Right renal pelvis (tissue), 4 donors: ENCODE measurements at places on chromosomes 4 and X. TPM values are rescaled to one million over a fixed set of nuclear protein-coding genes. Genes with fewer than 3 reads are reported as not detected.

DNA sequence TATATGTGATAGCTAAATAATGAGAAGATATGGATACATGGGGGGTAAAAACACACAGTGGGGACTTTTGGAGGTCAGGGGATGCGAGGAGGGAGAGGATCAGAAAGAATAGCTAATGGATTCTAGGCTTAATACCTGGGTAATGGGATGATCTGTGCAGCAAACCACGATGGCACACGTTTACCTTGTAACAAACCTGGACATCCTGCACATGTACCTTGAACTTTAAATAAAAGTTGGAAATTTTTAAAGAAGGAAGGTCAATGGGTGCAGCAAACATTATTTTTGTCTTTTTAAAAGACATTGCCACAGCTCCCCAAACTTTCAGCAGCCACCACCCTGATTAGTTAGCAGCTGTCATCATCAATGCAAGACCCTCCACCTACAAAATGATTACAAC lies 29.7 kb upstream of the UGT2B15 start:
- no peak for DNase-seq

DNA sequence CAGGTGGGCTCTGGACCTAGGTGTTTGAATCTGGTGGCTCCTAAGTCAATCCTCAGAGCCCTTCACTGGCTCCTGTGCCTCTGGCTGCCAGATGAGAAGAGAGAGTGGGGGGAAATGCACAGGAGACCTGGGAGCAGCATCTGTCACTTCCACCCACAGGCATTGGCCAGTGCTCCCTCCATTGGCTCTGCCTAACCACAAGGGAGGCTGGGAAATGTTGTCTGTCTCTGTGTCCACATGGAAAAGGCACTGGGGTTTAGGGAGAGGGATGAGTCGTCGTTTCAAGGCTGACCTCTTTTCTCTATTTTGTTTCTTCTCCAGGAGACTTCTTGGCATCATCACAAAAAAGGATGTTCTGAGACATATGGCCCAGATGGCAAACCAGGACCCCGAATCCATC lies 76.4 kb downstream of the CLCN4 start:
- DNase-seq: no peak

- DNase-seq: no peak
Observed at GRCh38 chr4:53016099-53016820, 154.1 kb downstream of the RASL11B start.

DNA sequence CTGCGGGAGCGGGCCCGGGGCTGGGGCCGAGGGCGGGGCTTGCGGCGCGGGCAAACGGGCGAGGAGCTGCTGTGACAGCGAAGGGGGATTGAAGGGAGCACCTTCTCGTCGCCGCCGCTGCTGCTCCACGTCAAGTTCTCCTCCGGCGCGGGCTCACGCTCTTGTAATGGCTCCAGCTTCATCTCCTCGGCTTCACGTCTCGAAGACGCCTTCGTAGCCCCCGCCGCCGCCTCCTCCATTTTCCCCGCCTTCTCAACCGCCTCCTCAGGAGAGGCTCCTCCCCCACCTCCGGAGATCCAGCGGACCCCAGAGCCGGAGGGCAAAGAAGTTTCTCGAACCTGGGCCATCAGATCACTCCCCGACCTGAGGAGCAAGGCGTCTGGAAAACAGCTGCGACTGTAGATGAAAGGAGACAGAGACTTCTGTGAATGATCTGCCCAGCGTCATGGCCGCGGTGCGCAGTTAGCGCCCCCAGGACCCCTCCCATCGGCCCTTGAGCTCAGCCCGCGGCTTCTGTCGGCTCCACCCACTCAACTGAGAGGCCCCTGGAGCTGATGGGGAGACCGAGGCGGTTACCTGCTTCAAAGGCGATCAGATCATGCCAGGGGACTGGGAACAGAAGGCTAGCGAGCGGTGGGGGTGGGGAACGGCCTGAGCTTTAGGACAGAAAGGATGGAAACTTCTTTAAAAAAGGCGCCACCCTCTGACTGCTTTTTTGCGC lies 895 bp downstream of the USP51 start:
- DNase-seq: peak; percentile 63

- no peak for DNase-seq
Observed at GRCh38 chrX:13235930-13236329, 83.9 kb downstream of the ATXN3L start.

GRCh38 chr4:145501051-145501660 lies 19.5 kb downstream of the SMAD1 start:
- DNase-seq: no peak

GRCh38 chr4:112775801-112776200 lies 138.9 kb downstream of the LARP7 start:
- no peak for DNase-seq

GRCh38 chr4:153143527-153144348 lies 60.5 kb upstream of the TRIM2 start:
- DNase-seq: no peak

- no peak for DNase-seq
Observed at GRCh38 chr4:141078871-141079270, 54.4 kb downstream of the RNF150 start.

DNA sequence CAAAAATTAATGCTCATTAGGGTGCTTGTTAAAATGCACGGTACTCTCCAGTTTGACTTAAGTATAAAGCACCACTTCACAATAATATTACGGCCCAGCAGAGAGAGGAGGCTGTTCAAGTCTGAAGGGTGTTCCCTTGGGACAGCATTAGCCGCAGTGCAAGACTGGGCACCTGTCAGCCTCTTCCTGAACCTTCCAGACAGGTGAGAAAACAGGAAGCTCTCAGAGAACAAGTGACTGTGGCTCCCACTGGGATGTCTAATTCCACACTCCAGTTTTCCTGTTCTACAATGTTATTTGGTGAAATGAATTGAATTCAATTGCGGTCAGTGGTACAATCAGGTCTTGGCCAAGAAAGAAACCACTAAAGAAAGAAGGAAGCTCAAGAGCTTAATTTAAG lies 414.4 kb downstream of the SMARCA1 start:
- DNase-seq: no peak

DNA sequence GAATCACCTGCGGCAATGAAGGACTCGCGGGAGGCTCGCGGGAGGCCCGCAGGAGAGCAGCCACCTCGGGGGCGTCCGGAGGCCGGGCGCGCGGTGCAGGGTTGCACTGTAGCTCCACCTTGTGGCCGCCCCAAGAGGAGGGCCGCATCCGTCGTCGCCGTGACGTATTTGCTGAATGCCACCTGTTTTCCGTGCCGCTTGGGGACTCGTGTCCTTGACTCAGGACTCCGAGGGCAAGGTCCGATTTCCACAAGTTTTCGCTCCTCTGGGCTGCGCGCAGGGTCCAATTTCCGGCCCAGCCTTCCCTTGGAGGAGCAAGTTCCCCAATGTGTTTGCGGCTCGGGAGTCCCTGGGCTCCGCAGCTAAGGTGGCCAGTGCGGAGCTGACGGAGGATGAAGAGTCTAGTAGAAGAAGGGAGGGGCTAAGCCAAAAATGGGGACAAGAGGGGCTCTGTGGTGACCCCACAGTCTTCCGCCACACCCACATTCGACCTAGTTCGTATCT lies 10.7 kb upstream of the DLG3 start:
- no peak for DNase-seq

DNA sequence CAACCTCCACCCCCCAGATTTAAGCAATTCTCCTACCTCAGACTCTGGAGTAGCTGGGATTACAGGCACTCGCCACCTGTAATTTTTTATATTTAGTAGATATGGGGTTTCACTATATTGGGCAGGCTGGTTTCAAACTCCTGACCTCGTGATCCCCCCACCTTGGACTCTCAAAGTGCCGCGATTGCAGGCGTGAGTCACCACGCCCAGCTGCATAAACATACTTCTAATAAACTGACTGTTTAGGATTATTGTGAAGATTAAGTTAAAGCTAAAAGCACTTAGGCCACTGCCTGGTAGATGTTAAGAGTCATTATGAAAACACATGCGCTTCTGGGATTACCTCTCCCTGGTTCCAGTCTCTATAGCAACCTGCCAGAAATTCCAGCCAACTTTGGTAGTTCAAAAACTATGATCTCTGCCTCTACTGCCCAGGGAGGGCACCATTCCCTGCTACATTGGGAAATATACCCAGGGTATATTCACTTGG lies 30.2 kb upstream of the GRIA3 start:
- no peak for DNase-seq

- no peak for DNase-seq
Observed at GRCh38 chrX:121032531-121032930, 14.9 kb upstream of the GLUD2 start.

DNA sequence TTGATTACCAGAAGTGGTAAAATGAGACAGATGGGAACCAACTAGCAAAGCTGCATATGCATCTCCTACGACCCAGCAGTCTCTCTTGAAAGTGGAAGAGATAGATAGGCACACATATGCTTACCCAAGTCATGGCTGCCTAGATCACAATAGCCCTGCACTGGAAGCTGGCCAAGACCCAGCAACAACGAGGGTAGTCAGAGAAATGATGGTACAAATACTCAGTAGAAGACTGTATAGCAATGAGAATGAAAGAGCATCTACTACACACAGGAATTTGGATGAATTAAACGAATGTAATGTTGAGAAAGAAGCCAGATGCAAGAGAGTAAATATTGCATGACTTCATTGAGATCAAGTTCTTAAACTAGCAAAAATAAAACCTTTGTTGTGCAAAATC lies 100.3 kb upstream of the FAT1 start:
- DNase-seq: no peak

DNA sequence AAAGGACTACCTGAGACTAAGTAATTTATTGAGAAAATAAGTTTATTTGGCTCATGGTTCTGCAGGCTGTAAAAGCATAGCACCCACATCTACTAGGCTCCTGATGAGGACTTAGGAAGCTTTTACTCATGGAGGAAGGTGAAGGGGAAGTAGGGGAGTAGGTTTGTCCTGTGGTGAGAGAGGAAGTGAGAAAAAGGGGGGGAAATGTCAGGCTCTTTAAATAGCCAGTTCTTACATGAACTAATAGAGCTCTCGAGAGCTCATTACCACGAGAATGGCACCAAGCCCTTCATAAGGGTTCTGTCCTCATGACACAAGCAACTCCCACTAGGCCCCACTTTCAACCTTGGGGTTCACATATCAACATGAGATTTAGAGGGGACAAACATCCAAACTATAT lies 125.5 kb upstream of the NRK start:
- DNase-seq: no peak

- no peak for DNase-seq
Observed at GRCh38 chr4:86019906-86020305, 339.9 kb downstream of the MAPK10 start.

- no peak for DNase-seq
Observed at GRCh38 chr4:73415807-73416238, 11.7 kb downstream of the ALB start.

GRCh38 chrX:107628662-107629539 lies 591 bp downstream of the PRPS1 start:
- no peak for DNase-seq

- no peak for DNase-seq
Observed at GRCh38 chrX:39491548-39492297, 606.0 kb downstream of the BCOR start.

- no peak for DNase-seq
Observed at GRCh38 chrX:101483705-101484104, 1.6 kb upstream of the ARMCX4 start.

GRCh38 chr4:53702334-53703266 lies 111.3 kb upstream of the LNX1 start:
- peak; percentile 65 for DNase-seq

GRCh38 chr4:156322592-156322991 lies 368.9 kb upstream of the CTSO start:
- no peak for DNase-seq

- DNase-seq: no peak
Observed at GRCh38 chrX:129682979-129683378, 28.2 kb upstream of the APLN start.

DNA sequence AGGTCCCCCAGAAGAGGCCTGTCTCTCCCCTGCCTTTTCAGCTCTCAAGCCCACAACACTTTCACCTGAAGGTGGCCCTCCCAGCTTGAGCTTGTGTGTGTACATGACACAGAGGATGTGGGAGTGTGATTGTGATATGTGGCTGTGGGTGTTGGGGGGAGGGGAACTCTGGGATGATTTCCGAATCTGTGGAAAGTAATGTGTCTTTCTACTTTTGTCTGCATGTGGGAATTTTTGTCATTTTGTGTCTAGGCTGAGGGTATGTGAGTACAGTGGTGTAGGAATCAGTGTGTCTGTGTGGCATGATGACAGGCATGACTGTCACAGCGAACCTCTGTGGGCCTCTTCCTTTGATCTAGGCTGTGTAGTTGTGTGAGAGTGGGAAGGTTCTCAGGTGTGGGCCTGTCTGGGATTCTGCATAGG lies 6.4 kb downstream of the SYP start:
- no peak for DNase-seq

GRCh38 chr4:1194010-1194900 lies 21.9 kb upstream of the SPON2 start:
- no peak for DNase-seq

GRCh38 chrX:77450996-77451395 lies 3.8 kb downstream of the FGF16 start:
- no peak for DNase-seq

DNA sequence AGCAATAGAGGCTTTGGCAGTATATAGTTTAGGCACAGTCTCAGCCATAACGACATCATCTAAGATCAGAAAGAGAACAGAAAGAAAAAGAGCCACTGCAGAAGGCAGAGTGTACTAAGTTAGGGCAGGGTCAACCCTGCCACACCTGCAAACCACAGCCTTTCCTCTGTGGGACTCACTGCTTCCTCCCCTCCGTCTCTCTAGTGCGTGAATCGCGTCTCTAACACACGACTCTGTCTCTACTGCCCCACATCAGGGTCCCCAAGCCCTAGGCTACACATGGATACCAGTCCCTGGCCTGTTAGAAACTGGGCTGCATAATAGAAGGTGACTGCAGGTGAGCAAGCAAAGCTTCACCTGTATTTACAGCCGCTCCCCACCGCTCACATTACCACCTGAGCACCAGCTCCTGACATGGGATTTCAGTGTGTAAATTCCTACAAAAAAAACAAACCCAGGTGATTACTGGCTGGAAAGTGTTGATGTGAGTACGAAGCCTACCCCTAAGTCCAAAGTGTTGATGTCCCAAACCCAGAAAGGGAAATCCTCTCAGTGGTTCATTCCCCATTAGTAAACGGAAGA lies 128.9 kb downstream of the PRKX start:
- DNase-seq: no peak

DGKK gene
- polyA plus RNA-seq: 10.4 TPM

ACTRT1 gene
- not detected for polyA plus RNA-seq

CABS1 gene
- 0.10 TPM for polyA plus RNA-seq

GAGE12H gene
- polyA plus RNA-seq: not detected

SPIN2A gene
- polyA plus RNA-seq: 3.2 TPM

MAGEB4 gene
- polyA plus RNA-seq: not detected

PPP2R2C gene
- 0.71 TPM for polyA plus RNA-seq

C4orf36 gene
- 1.9 TPM for polyA plus RNA-seq

VEGFC gene
- 19.0 TPM for polyA plus RNA-seq

OTUD6A gene
- polyA plus RNA-seq: not detected

XAGE1B gene
- not detected for polyA plus RNA-seq

GRIA3 gene
- 4.0 TPM for polyA plus RNA-seq

CXCL9 gene
- 0.08 TPM for polyA plus RNA-seq

REELD1 gene
- 0.34 TPM for polyA plus RNA-seq
